ENCODE measurements at places on chromosomes 2 and 18.

GRCh38 chr2:95344656-95345055 is 47.5 kb downstream of the KCNIP3 start:
- no peak for DNase-seq

- DNase-seq = no peak
Observed at GRCh38 chr2:60510713-60511112, 42.7 kb downstream of the BCL11A start.

DNA sequence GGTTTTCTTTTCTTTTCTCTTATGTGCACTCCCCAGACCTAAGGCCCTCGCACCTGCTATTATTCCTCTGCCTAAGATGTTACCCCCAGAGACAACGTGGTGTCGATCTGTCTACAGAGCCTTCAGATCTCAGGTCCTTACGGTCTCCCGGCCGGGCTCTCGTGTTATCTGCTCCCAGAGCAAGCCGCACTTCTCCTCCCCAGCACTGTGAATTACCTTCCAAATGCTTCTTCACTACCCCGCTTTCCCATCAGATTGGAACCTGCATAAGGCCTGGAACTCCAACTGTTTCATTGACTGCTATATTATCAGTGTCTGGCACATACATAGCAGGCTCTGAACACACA is 71.2 kb upstream of the ODC1 start:
- DNase-seq = no peak

DNA sequence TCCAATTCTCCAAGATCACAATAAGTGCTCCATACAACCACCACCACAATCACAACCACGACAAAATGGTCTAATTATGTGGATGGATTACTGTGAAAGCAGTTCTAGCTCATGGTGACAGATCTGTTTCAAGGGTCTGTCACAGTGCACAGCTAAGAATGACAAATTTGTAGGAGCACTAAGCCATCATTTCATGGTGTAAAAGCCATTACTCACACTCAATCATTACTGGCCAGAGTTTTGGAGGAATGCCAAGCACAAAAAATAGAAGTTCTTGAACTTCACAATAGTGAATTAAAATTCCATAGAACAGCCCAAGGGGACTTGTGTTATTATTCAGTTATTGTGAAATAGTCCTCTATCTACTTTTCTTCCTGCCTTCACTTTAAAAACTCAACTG is 2.3 kb downstream of the CPS1 start:
- DNase-seq = no peak

DNA sequence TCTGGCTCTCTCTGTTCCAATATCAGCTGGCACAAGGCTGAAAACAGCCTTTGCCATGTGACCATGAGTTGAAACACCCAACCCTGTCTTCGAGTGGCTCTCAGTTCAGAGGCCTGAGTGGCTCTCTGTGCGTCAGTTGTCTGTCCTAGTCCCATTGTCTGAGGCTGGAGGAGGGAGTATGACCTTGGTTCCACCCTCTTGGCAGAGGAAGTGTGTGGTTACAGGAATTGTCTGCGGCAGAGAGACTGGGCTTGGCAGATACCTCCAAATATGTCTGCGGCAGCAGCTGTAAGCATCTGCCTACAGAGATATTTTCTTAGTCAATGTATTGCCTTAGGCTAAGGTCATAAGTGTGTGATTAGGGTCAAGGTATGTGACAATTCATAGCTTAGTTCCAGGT is 32.6 kb downstream of the CNGA3 start:
- no peak for DNase-seq

- DNase-seq = no peak
Observed at GRCh38 chr2:128787616-128788015, 468.9 kb upstream of the HS6ST1 start.

DNA sequence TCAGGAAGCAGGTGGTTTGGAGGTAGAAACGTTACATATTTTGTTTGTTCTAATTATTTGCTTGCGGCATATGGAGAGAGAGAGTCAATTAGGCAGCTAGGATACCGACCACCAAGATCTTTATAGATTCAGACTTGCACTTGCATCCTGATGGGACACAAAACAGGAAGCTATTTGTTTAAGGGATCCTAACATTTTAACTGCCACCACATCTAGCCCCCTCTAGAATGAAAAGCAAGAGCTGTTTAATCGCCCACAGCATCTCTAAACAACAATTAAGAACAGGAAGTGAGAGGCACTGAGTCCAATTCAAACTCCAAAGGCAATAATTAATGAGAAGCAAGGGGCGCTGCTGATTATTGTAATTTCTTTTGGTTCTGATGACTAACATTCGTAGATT is 182.0 kb upstream of the LINC00305 start:
- no peak for DNase-seq

All from SW 1271 (cell line).